ENCODE measurements at places on chromosomes 4 and X.

- peak; percentile 30 for DNase-seq
Observed at GRCh38 chrX:103817502-103817901, 14.6 kb downstream of the RAB9B start.

GRCh38 chrX:16646366-16647138, 3.4 kb upstream of the S100G start:
- DNase-seq, result no peak

GRCh38 chrX:72545990-72546389, 26.7 kb downstream of the HDAC8 start:
- DNase-seq, result no peak

DNA sequence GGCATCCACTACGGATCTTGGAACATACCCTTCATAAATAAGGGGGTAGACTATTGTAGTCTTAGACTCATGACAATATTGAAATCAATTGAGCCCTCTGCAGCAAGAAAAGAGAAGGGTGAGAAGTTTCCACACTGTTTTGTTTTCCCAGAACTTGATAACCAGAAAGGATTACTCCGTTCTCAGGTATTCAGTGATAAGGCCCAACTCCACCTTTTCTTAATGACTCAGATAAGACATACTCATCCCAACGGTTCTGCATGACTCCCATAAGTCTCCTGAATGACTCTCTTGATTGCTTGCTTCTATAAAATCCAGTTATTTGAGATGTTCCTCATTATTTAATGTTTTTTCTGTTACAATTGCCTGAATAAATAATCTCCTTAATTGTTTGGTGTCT, 111.7 kb downstream of the PABPC4L start:
- no peak for DNase-seq

GRCh38 chrX:123779908-123780396, 47.1 kb upstream of the THOC2 start:
- no peak for DNase-seq

GRCh38 chr4:75633846-75634245, 3.5 kb upstream of the CDKL2 start:
- no peak for DNase-seq

DNA sequence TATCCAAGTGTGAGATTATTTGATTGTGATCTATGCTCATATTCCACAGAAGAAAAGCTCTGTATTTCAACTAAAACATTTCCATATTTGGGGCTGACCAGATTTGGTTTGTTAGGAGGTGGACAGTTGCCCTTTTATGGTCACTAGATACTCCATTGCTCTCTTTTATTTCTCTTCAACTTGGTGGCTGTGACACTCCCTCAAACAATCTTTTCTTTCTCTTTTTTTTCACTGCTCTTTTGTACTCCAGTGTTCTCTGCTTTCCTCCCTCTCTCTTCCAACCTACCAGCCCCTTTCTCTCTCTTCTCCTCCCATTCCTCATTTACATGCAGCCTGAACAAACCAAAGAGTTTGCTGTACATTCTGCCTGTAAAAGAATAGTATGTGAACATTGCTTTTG, 48.8 kb downstream of the RBPJ start:
- no peak for DNase-seq

DNA sequence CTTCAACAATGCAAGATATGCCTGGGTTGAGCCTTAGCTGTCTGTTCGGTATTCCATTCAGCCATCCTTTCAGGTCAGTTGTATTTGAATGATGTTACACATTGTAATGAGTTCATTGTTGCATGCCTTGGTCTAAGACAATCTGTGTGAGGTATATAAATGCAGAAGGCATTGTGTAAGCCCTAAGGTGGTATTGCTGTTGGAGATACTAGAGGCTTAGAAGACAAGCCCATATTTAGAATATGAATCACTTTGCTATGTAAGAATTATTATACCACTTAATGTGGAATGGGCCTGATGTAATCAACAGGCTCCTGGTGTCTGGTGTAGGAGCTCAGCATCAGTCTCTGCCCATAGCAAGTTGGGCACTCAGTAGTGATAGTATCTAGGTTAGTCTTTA, 473.4 kb upstream of the GNPDA2 start:
- DNase-seq, result no peak

GRCh38 chr4:100895556-100896197, 377.9 kb upstream of the EMCN start:
- no peak for DNase-seq

GRCh38 chr4:160182727-160183126, 1079.8 kb downstream of the RAPGEF2 start:
- DNase-seq, result no peak

GRCh38 chrX:9355739-9356138, 109.1 kb upstream of the TBL1X start:
- no peak for DNase-seq

DNA sequence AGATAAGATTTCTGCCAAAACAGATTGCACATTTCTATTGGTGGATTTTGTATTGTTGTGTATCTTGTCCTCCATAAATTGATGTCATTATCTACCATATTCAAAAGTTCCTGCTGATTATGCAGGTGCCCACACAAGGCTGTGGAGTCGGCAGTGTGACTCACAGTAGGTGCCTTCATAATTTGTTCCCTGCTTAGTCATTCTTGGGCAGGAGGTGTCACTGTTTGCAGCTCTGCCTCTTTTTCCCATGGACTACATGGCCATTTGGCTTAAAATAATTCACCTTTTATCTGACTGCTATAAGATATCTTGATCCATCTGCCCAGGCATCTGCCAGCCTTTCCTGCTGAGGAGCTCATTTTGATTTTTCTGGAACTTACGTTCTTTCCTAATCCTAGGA, 33.6 kb upstream of the ENPEP start:
- no peak for DNase-seq

DNA sequence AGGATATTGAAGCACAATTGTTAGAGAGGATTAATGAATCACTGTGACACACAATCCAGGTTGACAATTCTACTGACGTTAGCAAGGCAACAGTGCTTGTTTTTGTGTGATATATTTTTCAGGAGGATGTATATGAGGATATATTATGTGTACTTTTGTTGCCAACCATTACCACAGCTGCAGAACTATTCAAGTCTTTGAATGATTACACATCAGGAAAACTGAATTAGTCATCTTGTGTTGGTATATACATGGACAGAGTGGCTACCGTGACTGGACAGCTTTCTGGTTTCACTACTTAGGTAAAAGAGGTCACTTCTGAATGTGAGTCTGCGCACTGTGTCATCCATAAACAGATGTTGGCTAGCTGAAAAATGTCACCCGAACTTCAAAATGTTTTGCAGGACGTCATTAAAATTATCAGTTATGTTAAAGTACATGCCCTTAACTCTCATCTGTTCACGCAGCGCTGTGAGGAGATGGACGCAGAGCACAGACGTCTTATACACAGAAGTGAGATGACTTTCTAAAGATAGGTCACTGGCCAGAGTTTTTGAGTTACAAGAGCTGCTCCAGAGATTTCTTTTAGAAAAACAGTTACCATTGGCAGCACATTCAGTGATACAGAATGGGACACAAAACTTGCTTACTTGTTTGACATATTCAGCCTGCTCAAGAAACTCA, 69.0 kb downstream of the MRPL1 start:
- DNase-seq, result no peak

DNA sequence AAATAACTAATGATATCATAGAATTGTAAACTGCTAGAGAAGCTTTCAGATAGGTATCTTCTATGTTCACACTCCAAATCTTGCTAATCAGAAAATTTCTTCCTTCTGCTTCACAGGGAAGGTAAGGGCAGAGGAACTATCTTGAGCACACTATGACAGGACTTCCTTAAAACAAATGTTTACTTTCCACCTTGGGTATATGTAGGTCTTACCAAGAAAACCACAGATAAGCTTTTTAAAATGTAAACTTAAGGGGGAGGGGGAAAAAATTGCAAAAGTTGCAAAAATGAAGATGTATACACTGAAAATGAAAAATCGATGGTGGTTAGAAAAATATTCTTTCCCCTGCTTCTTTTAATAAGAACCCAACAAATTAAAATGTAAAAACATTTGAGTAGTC, 30.9 kb downstream of the YTHDC1 start:
- DNase-seq, result no peak

GRCh38 chr4:86582410-86582809, 11.7 kb upstream of the PTPN13 start:
- peak; percentile 25 for DNase-seq

- no peak for DNase-seq
Observed at GRCh38 chr4:170743633-170744032, 653.9 kb upstream of the AADAT start.

DNA sequence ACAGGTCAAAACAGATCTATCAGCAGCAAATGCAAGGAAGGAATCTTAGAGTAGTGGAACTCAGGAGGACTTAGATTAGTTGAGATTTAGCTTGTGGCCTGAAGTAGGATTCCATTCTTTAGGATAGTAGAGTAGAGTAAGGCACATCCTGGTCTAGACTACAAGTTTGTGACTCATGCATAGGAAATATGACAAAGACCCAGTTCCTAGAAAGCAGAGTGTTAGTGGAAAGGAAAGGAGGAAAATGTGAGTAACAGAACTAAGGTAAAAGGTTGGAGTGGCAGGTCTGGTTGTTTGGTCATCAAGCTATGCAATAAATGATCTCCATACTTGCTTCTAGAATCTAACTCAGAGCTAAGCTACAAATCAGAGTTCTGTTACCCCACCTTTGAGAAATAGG, 595.0 kb downstream of the ACTRT1 start:
- DNase-seq, result no peak

DNA sequence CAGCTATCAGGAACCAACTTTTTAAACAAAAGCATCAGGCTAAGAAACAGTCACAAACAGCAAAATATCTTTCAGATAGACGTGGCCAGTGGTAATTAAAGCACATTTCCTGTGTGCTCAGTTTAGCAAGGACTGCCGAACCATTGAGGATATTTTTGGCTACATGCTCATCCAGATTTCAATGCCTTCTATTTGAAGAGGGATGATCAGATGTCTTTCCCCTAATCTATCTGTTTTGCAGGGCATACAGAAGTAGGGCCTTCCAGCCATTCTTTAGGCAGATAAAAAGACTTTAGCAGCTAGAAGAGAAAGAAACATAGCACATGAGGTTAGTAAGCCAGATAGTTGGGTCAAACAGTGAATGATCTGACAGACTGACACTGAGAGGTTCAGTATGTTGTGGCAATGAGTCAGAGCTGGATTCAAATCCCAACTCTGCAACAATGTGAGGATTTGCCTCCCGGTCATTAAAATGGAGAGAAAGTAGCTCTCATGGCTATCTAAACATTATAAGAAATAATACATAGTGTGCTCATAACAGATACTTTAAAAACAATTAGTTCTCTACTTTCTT, 100.0 kb upstream of the PRKG2 start:
- DNase-seq, result no peak

DNA sequence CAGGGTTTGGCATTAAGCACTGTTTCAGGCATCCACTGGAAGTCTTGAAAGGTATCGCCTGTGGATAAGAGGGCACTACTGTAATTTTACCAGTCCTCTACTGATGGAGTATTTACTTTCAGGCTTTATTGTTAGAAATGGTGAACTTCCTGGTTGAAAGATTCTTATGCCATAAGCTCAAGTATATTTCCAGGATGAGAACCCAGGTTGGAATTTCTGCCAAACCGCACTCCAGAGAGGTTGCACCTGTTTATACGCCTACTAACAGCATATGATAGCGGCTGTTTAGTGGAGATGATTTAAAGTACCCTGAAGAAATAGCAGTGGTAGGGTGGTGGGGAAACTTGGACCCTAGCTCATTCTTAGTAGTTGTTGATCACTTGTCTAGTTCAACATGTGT, 9.9 kb downstream of the FNIP2 start:
- DNase-seq, result no peak

DNA sequence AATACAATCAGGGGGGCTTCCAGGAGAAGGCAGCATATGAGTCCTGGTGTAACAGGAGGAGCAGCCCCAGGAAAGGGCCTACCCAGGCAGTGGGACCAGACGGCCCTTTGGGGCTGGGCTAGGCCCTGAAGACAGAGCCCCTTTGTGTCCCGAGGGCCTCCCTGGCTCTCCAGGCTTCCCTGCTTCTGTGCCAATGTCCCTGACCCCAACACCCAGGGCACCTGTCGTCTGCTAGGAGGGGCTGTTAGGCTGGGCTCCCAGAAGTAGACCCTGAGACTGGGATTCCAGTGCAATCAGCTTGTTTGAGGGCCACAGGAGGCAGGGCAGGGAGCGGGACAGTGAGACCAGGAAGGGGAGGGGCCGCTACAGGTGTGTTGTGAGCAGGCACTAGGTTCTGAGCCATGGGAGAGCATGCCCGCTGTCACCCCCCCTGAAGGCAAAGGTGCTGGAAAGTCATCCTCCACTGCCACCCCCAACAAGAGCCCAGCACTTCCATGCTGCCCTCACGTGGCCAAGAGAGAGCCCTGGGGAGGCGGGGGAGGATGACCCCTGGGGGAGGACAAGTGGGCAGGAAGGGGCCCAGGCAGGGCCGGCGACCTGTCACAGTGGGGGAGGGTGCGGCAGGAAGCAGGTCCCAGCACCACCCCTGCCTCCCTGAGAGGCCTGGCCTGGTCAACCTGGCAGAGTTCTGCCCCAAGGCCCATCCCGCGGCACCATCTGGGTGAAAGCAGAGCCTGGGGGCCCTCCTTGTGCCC, 64.8 kb downstream of the ADRA2C start:
- no peak for DNase-seq

DNA sequence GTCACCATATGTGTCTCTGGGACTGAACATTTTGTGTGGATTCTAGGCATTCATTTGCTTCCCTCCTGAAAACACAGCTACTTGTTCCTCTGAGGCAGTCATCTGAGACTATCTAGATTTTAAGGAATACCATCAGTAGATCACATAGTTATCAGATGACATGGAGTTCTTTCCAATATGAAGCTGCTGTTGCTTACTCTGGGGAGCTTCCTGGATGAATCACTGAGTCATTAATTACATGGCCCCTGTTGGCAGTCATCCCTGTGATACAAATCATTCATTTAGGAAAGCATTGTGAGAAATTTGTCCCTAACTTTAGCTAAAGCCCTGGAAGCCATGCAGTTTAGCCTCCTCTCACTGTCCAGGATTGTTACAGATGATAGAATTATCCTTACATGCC, 98.2 kb upstream of the ARSJ start:
- DNase-seq, result no peak

GRCh38 chr4:110411574-110412011, 64.4 kb upstream of the ENPEP start:
- DNase-seq, result peak; percentile 26

DNA sequence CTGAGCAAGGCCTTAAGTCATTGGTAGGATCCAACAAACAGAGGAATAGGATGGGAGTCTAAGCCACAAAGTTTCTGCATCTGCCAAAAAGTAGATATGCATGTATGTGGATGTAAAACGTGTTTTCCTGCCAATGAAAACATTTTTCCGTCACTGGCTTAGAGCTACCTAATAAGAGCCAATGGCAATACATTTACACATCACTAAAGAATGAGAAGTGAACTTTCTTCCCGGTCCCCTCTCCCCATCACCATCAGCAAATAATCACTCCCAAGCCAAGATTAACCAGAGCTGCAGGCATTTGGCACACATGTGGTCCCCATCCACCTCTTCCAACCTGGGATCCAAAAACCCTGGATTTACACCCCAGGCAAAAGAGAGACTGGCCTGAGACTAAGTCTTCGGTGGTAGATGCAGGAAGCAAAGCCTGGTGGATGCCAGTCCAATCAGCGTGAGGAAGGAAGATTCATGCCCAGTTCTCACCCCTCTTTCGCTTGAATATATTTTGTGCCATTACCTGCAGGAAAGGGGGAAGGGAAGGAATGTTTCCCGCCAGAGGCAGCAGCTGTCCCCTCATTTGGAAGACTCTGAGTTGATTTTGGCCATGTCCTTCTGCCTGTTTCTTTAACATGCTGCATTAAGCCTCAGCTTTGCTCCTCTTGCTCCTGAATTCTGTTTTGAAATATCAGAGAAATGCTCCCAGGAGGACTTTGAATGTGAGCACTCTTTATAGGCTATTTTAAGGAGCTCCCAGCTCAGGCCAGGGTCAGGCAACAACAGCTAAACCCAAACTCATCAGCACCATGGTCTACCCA, 131.4 kb downstream of the CHIC2 start:
- no peak for DNase-seq

- DNase-seq, result no peak
Observed at GRCh38 chr4:133136833-133137232, 12.3 kb upstream of the PCDH10 start.

Measured in SK-N-SH (cell line).